ENCODE measurements at places on chromosomes 5 and 9. TPM values are rescaled to one million over a fixed set of nuclear protein-coding genes. Genes with fewer than 3 reads are reported as not detected.

The CDKN2B gene
- 40.3 TPM for total RNA-seq

The CTXN3 gene
- total RNA-seq = not detected

The ITGA1 gene
- total RNA-seq = 8.3 TPM

The ZNF658 gene
- total RNA-seq = 6.0 TPM

DNA sequence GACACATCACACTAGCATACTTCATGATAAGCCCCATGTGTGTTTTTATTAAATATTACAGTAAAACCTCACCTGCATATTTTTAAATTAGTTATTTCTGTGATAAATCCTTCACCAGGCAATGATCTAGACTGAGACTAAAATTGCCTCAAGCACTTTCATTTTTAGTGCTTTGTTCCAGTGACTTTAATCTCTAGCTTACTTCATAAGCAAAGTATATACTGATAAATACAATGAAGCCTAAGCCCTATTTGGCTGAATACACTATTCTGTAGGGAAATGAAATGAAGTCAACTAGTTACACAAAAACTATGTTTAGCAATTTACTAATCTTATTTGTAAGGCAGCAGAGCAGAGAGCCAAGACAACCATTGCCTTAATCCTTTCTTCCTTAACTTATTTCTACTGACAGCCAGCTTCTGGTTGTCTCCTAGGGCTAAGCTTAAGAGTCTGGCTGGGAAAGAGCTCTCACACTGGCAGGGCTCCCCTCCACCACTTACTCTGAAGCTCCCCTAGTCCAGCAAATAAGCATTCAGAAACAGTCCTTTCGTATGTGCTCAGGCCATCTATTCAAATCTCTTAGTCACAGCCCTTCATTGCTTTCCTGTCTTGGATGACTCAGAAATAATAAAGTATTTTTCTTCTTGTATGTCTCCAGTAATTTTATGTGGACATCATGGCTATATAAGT is 31.4 kb upstream of the MTAP start:
- peaks cover 5% of the 10 kb centered on the region for H3K36me3 ChIP-seq
- H3K4me3 ChIP-seq = no peak overlapping the region
- H3K27ac ChIP-seq = peak overlapping the region; percentile 88
- peaks cover 36% of the 10 kb centered on the region for H3K4me1 ChIP-seq
- DNase-seq = no peak
- no peaks in the 10 kb centered on the region for H3K27me3 ChIP-seq

- H3K36me3 ChIP-seq = peaks cover 24% of the 10 kb centered on the region
- DNase-seq = no peak
- H3K4me1 ChIP-seq = peaks cover 13% of the 10 kb centered on the region
- peak overlapping the region; percentile 52 for H3K27ac ChIP-seq
- H3K27me3 ChIP-seq = no peaks in the 10 kb centered on the region
These were observed 134.8 kb downstream of the FBXL7 start for GRCh38 chr5:15634591-15635288.

- DNase-seq = no peak
- H3K27me3 ChIP-seq = no peaks in the 10 kb centered on the region
- H3K4me3 ChIP-seq = no peak overlapping the region
- H3K27ac ChIP-seq = no peak overlapping the region
- H3K4me1 ChIP-seq = no peaks in the 10 kb centered on the region
These were observed 10.7 kb upstream of the SUB1 start for GRCh38 chr5:32574540-32575175.
